ENCODE measurements at places on chromosomes 12 and 14.

DNA sequence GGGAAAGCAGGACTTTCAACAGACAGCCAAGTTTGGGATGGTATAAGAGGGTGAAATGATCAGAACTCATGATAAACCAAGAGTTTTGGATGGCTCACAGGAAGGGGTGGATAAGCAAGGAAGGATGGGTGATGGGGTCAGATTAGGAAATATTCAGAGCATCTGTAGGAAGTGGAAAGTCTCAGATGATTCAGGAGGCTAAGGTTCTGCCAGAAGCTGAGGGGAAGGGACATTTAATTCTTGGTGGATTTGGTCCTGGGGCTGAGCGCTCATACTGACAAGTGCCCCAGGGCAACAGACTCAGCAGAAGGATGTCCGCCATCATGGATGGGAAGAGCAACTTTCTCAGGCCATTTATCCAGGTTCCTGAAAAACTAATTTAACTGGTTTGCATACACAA is 28.4 kb upstream of the BDKRB2 start:
- no peak for DNase-seq

DNA sequence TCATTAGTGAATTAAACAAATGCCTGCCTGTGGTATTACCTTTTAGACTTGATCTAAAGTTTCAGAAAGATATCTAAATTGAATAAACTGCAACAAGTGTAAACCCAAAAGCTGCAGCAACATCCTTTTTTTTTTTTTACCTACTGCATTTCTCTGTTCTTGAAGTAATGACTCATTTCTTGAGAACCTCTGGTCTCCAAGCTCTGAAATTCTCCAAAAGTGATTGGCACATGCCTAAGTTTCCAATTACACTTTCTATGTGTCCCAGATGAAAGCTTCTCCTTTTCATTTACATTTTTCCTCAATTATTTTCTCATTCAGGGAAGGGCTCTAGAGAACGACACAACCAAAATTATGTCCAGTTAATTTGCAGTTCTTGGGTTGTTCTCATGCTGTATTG is 435.2 kb upstream of the DCN start:
- DNase-seq = no peak

GRCh38 chr14:32311294-32312009 is 17.6 kb upstream of the AKAP6 start:
- no peak for DNase-seq

GRCh38 chr12:105204916-105205315 is 31.1 kb downstream of the APPL2 start:
- DNase-seq = no peak

DNA sequence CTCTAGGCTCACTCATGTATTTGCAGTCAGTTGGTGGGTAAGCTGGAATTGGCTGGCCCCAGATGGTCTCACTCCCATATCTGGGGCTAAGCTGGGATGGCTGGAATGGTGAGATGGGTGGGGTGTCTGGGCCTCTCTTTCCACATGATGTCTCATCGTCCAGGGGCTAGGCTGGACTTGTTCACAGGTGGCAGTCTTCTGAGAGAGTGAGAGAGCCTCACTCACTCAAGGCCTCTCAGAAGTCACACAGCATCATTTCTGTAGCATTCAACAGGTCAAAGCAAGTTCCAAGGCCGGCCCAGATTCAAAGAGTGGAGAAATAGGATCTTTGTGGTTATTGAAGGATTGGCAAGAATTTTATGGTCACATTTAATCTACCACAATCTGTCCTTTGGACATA is 102.7 kb downstream of the UNC79 start:
- no peak for DNase-seq

DNA sequence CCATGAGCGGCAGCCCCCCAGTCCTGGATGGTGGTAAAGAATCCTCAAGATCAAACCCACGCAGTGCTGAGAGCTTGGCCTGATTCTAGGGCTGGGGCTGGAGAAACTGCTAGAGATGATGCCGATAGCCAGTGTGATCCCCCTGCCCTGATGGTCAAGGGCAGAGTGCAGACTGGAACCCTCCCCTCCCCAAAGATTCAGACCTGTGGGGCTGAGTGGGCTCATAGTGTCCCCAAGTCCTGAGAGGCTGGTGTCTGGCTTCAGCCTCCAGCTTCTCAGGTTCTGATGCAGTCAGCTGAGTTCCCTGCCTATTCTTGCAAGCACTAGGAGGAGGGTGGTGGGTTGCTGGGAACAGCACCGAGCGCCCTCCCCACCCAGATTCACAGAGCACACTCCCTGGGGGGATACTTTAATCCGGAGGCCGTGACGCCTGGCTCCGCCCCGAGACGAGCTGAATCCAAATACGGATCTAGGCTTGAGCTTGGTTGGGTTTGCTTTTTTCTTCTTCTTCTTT is 11.9 kb downstream of the RHOF start:
- DNase-seq = no peak

GRCh38 chr12:46153268-46153872 is 115.5 kb downstream of the SLC38A1 start:
- no peak for DNase-seq

DNA sequence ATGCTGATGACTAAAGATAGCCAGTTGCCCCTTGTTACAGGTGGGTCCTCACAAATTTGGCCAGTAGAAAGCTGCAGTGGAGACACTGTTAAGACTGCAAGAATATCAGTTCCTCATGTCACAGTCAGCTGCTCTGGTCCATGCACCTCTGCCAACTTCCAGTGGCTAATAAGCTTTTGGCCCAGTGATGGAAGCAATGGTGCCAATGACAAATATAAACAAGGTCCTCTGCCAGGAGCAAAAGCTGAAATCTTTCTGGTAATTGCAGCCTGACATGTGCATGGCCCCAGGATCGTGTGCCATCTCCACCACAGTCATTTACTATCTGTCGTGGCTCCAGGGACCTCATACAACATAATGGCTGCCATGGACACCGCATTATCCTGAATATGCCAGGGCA is 85.4 kb upstream of the TMEM260 start:
- DNase-seq = no peak

DNA sequence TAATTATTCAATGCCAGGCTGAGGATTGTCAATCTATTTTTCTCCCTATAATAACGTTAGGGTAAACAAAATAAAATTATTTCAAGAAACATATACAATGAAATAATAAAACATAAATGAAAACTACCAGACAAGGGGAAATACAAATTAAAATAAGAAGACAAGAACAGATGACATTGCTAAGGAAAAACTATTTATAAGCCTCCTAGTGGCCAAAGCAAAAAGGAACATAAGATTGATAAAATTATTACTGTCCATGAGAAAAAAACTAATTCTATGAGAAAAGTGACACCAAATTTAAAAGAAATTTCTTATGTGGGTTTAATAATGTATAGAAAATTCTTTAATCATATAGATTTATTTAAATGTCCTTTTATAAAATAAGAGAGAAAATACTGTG is 294.7 kb downstream of the TTC6 start:
- DNase-seq = no peak

DNA sequence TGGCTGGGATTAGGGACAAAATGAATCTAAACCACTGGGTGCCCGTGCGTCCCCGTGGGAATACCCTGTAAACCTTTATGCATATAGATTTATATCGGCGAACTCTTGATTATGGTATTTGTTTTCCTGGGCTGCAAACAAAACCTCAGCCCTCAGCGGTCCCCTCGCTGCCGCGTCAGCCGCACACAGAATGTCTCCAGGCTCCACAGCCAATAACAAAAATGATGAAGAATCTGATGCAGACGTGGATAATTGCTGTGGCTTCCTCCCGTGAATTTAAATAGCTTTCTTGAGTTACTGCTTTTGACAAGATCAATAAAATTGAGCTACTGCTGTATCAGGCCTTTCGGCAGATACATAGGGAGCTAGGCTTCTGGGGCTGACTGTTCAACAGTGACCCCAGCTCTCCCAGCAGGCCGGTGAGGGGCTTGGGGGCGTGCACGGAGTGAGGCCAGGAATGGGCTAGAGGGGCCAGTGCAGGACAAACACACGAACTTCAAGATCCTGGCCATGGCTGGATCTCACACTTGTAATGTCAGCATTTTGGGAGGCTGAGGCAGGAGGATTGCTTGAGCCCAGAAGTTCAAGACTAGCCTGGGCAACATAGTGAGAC is 125.8 kb upstream of the NCOR2 start:
- DNase-seq = no peak

- no peak for DNase-seq
Measured at GRCh38 chr12:34302131-34302885, 280.0 kb downstream of the ALG10 start.

DNA sequence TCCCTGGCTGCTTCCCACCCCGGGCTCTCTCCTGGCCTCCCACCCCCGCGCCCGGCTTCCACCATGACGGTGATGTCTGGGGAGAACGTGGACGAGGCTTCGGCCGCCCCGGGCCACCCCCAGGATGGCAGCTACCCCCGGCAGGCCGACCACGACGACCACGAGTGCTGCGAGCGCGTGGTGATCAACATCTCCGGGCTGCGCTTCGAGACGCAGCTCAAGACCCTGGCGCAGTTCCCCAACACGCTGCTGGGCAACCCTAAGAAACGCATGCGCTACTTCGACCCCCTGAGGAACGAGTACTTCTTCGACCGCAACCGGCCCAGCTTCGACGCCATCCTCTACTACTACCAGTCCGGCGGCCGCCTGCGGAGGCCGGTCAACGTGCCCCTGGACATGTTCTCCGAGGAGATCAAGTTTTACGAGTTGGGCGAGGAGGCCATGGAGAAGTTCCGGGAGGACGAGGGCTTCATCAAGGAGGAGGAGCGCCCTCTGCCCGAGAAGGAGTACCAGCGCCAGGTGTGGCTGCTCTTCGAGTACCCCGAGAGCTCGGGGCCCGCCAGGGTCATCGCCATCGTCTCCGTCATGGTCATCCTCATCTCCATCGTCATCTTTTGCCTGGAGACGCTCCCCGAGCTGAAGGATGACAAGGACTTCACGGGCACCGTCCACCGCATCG is 1.8 kb downstream of the KCNA1 start:
- DNase-seq = no peak

DNA sequence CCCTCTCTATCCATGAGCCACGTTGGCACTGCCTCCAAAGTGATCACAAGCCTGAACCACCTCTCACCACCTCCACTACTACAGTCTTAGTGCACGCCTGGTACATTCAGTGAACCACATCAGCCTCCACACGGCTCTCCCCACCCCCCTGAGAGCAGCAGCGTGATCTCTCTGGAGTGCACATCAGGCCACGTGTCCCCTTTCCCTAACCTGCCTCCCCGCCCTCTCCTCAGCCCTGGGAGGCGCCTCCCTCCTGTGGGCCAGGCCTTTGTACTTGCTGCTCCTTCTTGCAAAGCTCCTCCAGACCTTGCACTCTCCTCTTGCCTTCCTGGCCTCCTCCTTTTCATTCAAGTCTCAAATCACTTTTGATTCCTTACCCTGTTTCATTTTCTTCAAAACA is 49.8 kb downstream of the SLC6A12 start:
- DNase-seq = no peak

DNA sequence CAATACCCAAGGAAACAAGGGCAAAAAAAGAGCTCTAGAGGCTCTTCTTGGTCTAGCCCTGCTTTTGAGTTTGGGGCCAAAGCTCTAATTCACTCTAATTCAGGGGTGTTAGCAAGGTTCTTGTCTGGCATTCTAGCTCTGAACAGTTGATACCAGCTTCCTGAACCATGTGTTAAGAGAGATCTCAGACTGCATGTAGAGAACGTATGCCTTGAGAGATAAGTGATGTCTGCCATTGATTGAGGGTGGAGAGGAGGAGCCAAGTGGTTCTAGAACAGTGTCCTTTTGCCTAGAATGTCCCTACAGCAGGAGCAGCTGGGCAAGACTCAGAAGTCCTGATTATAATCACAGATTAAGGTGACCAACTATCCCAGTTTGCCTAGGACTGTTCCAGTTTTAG is 18.2 kb upstream of the POC1B start:
- DNase-seq = no peak

GRCh38 chr12:73161970-73162369 is 889.8 kb downstream of the TRHDE start:
- DNase-seq = no peak

GRCh38 chr12:30357766-30358490 is 337.7 kb downstream of the IPO8 start:
- DNase-seq = no peak

- no peak for DNase-seq
Measured at GRCh38 chr12:81949841-81950308, 190.7 kb upstream of the PPFIA2 start.

- no peak for DNase-seq
Measured at GRCh38 chr12:54173066-54173726, 15.6 kb downstream of the SMUG1 start.

GRCh38 chr14:53409289-53409688 is 256.2 kb upstream of the DDHD1 start:
- DNase-seq = no peak

DNA sequence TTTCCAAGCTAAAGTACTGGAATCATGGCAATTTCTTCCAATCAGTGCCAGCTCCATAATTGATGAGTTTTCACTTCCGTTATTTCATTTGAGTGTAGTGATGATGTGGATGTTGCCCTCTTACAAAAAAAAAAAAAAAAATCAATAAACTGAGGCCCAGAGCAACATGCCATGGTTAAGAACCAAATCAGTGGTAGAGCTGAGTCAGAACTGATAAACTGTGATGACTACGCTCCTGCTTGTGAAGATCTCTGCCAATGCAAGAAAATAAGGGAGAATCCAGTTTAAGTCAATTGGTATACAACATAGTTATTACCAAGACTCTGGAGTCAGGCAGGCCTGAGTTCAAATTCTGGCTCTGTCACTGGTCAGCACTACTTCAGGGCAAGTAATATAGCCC is 102.7 kb downstream of the GPR135 start:
- no peak for DNase-seq

GRCh38 chr14:56342494-56342942 is 224.3 kb downstream of the PELI2 start:
- no peak for DNase-seq

- DNase-seq = no peak
Measured at GRCh38 chr12:32671930-32672780, 6.9 kb upstream of the DNM1L start.

- DNase-seq = no peak
Measured at GRCh38 chr12:46089414-46090162, 99.2 kb upstream of the SCAF11 start.

- DNase-seq = no peak
Measured at GRCh38 chr14:50344116-50344775, 32.1 kb downstream of the DMAC2L start.

GRCh38 chr12:54300225-54300731 is 537 bp downstream of the NFE2 start:
- DNase-seq = no peak

GRCh38 chr12:66688846-66689439 is 10.1 kb upstream of the GRIP1 start:
- DNase-seq = no peak
